ENCODE measurements at places on chromosomes 6 and 20.

- DNase-seq: no peak
- H3K4me3 ChIP-seq: no peak overlapping the region
- H3K36me3 ChIP-seq: no peaks in the 10 kb centered on the region
- H3K27me3 ChIP-seq: no peaks in the 10 kb centered on the region
- H3K27ac ChIP-seq: no peak overlapping the region
Observed at GRCh38 chr6:583635-584034, 73.3 kb downstream of the HUS1B start.

- no peak for DNase-seq
- H3K4me3 ChIP-seq: no peak overlapping the region
- H3K27ac ChIP-seq: no peak overlapping the region
- H3K27me3 ChIP-seq: no peaks in the 10 kb centered on the region
Observed at GRCh38 chr6:142671791-142672190, 273.2 kb downstream of the HIVEP2 start.

DNA sequence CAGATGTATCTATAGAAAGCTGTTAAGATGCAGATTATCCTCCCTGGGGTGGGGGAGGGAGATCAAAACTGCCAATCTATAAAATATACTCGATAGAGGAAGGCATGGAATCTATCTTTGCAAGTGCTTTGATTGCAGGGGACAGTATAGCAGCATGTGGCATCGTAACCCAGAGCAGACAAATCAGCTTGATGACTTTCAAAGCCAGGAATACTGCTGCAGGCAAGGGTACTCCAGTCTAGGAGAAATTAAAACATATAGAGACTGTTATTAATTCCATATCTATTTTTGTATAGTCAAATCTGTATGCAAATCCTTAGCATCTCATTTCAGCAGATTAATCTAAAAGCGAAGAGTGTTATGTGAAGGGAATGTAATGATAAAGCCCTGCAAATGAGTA is 159.4 kb downstream of the MMS22L start:
- no peaks in the 10 kb centered on the region for H3K27me3 ChIP-seq
- no peak overlapping the region for H3K4me3 ChIP-seq
- no peak overlapping the region for H3K27ac ChIP-seq
- no peak for DNase-seq
- H3K4me1 ChIP-seq: no peaks in the 10 kb centered on the region

- H3K36me3 ChIP-seq: peaks cover 15% of the 10 kb centered on the region
- no peak overlapping the region for H3K27ac ChIP-seq
- DNase-seq: no peak
- H3K27me3 ChIP-seq: no peaks in the 10 kb centered on the region
- peaks cover 3% of the 10 kb centered on the region for H3K4me1 ChIP-seq
- no peak overlapping the region for H3K4me3 ChIP-seq
Observed at GRCh38 chr6:34970957-34971356, 81.9 kb downstream of the ANKS1A start.

DNA sequence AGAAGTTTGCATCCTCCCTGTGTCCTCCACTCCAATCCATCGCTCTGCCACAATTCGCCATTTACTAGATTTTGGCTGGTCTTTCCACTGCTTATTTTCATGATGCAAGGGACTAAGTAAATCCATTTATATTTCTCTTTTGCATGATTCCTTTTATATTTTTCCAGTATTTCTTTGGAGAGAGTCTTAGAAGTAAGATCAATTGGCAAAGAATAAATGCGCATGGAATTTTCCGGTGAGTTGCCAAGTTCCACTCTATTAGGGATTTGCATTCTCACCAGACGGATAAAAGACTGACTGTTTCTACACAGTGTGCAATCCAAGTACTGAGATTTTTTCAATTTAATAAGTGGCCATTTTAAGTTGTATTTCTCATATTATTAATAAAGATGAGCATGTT is 91.7 kb upstream of the PHACTR3 start:
- no peaks in the 10 kb centered on the region for H3K4me1 ChIP-seq
- H3K27ac ChIP-seq: no peak overlapping the region
- no peaks in the 10 kb centered on the region for H3K36me3 ChIP-seq
- DNase-seq: no peak
- H3K4me3 ChIP-seq: no peak overlapping the region

GRCh38 chr6:46581459-46582177 is 71.0 kb downstream of the CYP39A1 start:
- no peak overlapping the region for H3K4me3 ChIP-seq
- no peak overlapping the region for H3K27ac ChIP-seq
- H3K27me3 ChIP-seq: no peaks in the 10 kb centered on the region
- DNase-seq: no peak

DNA sequence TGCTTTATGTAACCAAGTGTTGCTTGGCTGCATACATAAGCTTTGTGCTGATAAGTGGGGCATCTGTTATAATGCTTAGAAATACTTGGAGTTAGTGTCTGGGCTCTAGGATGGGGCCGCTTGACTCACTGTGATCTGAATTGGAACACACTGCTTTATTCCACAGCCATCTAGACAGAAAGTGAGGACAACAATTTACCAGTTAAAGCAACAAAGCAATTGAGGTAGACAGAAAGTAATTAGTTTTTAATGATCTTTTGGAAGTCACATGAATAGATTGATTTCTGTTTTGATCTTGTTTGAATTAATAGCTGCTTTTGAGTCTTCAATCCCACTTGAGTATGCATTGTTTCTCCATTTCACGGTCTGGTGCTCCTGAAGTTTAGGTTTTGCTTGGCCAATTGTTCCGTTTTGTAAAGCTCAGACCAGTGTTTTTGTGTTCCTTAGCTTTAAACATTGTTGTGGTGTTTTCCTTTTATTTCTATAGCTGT is 157.5 kb downstream of the TRMT11 start:
- H3K4me3 ChIP-seq: no peak overlapping the region
- no peaks in the 10 kb centered on the region for H3K27me3 ChIP-seq
- H3K27ac ChIP-seq: no peak overlapping the region
- H3K36me3 ChIP-seq: no peaks in the 10 kb centered on the region

- H3K4me1 ChIP-seq: peaks cover 2% of the 10 kb centered on the region
- no peaks in the 10 kb centered on the region for H3K27me3 ChIP-seq
- no peak for DNase-seq
- H3K4me3 ChIP-seq: no peak overlapping the region
- no peaks in the 10 kb centered on the region for H3K36me3 ChIP-seq
Observed at GRCh38 chr6:35955071-35955470, 34.2 kb upstream of the SRPK1 start.

- H3K4me1 ChIP-seq: peaks cover 10% of the 10 kb centered on the region
- no peaks in the 10 kb centered on the region for H3K27me3 ChIP-seq
- no peak overlapping the region for H3K4me3 ChIP-seq
- no peaks in the 10 kb centered on the region for H3K36me3 ChIP-seq
Observed at GRCh38 chr6:89984926-89985750, 90.9 kb downstream of the GJA10 start.

DNA sequence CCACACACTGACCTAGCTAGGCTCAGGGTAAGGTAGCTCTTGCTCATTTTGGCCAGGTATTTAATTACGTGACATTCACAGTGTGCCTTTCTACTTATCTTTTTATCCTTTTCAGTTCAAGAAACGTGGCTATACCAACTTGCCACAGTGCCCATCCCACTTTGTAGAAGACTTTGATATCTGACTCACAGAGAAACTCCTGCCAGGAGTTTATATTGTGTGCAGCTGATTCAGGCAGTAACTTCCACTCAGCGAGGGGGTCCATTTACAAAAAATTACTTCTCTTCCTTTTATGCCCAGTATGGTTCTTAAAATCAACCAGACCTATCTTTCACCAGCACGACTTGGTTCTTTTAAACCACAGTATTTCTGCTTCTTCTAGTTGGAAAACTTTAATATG is 75.6 kb downstream of the PRL start:
- H3K4me1 ChIP-seq: no peaks in the 10 kb centered on the region
- no peak for DNase-seq
- H3K27ac ChIP-seq: no peak overlapping the region
- H3K36me3 ChIP-seq: no peaks in the 10 kb centered on the region
- no peaks in the 10 kb centered on the region for H3K27me3 ChIP-seq

DNA sequence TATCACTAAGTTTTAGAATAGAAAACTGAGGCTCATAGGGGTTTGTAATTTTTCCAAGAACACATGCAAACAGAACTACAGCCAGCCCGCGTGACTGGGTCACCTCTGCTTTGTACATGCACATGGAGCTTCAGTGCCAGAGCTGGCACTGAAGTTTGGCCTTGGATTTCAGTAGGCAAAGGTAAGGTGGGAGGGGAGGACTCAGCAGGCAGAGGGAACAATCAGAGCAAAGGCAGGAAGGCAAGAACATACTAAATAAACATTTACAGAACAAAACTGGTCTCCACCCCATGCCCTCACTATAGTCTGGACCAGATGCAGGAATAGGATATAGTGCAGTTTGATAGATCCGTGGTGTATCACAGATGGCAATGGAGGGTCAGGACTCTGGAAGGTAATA is 13.6 kb upstream of the ABRACL start:
- H3K4me1 ChIP-seq: no peaks in the 10 kb centered on the region
- no peak for DNase-seq
- no peak overlapping the region for H3K4me3 ChIP-seq

DNA sequence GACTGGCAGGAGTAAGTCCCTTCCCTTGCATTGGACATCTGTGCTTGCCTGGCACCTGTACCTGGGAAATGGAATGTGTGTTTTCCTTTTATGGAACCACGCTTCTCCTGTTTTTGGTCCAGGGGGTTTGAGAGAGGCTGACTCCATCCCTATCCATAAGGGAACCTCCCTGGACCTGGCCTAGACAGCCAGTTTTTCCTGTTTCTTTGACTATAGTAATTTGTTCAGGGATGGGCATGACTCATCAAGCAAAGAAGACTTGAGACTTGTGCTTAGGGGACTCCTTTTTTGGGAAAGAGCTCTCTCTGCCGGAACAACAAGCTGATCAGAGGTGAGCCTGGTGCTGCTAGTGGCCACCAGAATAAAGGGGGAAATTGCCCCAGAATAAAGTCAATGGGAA is 393.8 kb downstream of the CDH26 start:
- H3K4me3 ChIP-seq: no peak overlapping the region
- H3K27ac ChIP-seq: no peak overlapping the region
- H3K4me1 ChIP-seq: no peaks in the 10 kb centered on the region
- DNase-seq: no peak
- no peaks in the 10 kb centered on the region for H3K27me3 ChIP-seq
- H3K36me3 ChIP-seq: no peaks in the 10 kb centered on the region

- H3K4me1 ChIP-seq: no peaks in the 10 kb centered on the region
- peak; percentile 80 for DNase-seq
- H3K27me3 ChIP-seq: no peaks in the 10 kb centered on the region
- H3K36me3 ChIP-seq: no peaks in the 10 kb centered on the region
- H3K4me3 ChIP-seq: no peak overlapping the region
- H3K27ac ChIP-seq: no peak overlapping the region
Observed at GRCh38 chr20:35238170-35238569, 11.7 kb downstream of the MMP24 start.

GRCh38 chr6:34044945-34045595 is 100.8 kb downstream of the GRM4 start:
- no peak overlapping the region for H3K27ac ChIP-seq
- no peak overlapping the region for H3K4me3 ChIP-seq

DNA sequence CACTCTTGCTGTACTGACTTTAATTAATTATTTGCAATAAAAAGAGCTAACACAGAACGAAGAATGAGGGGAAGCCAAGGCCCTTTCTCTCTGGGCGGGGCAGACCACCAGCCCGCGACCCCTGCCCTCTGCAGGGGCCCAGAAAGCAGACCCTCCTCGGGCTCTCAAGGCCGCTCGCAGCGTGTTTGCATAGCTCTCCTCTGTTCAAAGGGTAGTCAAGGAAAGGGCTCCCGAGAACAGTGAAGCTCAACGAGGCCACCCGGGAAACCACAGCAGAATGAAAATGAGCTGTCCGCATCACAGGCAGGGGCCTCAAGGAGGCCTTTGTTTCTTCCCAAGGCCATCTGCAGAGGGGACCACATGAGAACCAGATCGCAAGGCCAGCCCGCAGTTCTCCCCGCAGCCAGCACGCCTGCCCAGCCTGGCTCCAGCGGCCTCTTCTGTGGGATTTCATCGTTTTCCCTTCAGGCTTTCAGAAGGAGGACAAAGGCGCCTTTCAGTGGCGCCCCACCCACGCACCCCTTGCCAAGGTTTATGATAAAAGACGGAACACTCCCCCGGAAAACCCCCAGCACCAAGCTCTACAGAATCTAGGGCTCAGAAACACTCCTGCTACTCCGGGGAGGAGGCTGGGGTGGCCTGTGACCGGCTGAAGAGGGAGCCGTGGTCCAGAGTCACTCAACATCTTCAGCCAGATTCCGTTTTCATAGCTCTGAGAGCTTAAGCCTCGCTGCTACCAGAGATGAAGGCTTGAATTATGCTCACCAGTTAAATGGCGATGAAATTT is 25.3 kb downstream of the ACSS1 start:
- no peak overlapping the region for H3K4me3 ChIP-seq
- no peaks in the 10 kb centered on the region for H3K27me3 ChIP-seq
- no peak for DNase-seq
- H3K4me1 ChIP-seq: peaks cover 16% of the 10 kb centered on the region

GRCh38 chr6:14799928-14800327 is 445.9 kb upstream of the JARID2 start:
- no peak overlapping the region for H3K4me3 ChIP-seq
- no peak overlapping the region for H3K27ac ChIP-seq
- H3K36me3 ChIP-seq: no peaks in the 10 kb centered on the region

DNA sequence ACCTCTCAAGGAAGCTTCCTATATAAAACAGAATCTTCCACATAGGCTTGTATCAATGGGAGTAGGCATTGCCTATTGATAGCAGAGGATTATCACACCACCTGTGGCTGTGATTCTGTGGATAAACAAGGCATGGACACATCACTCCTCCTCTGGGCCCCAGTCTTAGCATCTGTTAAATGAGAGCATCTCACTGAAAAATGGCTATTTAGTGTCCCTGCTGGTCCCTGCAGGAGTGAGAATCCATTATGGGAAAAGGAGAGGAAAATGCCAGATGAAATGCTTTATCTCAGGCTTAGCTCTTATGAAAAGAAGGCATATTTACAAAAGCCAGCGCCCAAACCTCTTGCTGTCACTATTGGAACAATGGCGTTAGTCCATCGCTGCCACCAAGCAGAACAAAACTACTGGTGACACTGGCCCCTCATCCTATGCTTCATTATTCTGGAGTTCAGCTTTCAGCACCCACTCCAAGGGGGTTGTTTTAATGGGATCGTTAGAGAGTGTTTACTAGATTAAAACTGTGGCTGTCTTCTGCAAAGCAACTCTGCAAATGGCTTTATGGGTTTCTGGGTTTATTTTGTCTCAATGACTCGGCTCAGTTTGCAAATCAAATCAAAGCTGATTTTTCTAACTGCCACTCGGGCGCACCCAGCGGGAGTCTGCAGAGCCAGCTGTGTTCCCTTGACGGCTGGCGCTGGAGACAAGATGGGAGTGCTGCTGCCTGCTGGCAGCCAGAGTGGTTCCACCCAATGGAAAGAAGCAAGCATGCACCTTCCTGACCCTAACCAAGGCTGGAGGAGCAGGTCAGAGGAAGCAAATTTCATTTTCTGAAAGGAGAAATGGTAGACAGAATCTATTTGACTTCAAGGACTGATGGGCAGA is 658.8 kb upstream of the CHD6 start:
- H3K4me1 ChIP-seq: no peaks in the 10 kb centered on the region
- H3K4me3 ChIP-seq: no peak overlapping the region
- no peaks in the 10 kb centered on the region for H3K36me3 ChIP-seq
- DNase-seq: no peak

- peaks cover 13% of the 10 kb centered on the region for H3K4me1 ChIP-seq
- DNase-seq: peak; percentile 42
- H3K27ac ChIP-seq: peak overlapping the region; percentile 12
Observed at GRCh38 chr20:35791821-35792220, 20.0 kb downstream of the PHF20 start.

GRCh38 chr6:25717866-25718740 is 36.4 kb upstream of the SLC17A4 start:
- peaks cover 7% of the 10 kb centered on the region for H3K4me1 ChIP-seq
- no peak overlapping the region for H3K27ac ChIP-seq
- peak; percentile 66 for DNase-seq
- no peaks in the 10 kb centered on the region for H3K27me3 ChIP-seq
- no peaks in the 10 kb centered on the region for H3K36me3 ChIP-seq
- no peak overlapping the region for H3K4me3 ChIP-seq

Measured in common myeloid progenitor, CD34-positive (primary cell).